ENCODE measurements at places on chromosomes 4 and X.

GRCh38 chrX:11053351-11053750, 57.8 kb upstream of the HCCS start:
- H3K27me3 ChIP-seq: peaks cover 4% of the 10 kb centered on the region
- no peaks in the 10 kb centered on the region for H3K36me3 ChIP-seq
- H3K27ac ChIP-seq: no peak overlapping the region
- H3K4me1 ChIP-seq: no peaks in the 10 kb centered on the region

DNA sequence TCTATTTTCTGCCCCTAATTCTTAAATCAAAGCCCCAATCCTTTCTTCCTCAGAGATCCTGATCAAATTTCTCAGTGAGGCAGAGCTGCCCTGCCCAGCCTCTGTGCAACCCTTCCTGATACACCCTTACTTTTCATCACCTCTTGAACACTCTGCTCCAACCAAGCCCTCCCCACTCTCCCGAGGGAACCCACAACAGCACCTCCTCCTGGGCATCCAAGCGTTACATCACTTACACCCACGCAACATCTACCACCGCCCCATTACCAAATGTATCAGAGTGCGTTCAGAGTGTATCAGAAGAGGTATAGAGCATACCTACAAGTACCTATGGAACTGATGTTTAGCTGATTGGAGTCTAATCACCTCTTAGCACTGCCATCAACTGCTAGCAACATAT, 186.5 kb downstream of the RAP1GDS1 start:
- peaks cover 4% of the 10 kb centered on the region for H3K36me3 ChIP-seq
- peak overlapping the region; percentile 76 for H3K4me3 ChIP-seq
- H3K4me1 ChIP-seq: peaks cover 36% of the 10 kb centered on the region
- H3K27me3 ChIP-seq: no peaks in the 10 kb centered on the region
- no peak for DNase-seq

GRCh38 chr4:121011780-121012340, 60.5 kb downstream of the NDNF start:
- no peak for DNase-seq
- H3K4me1 ChIP-seq: peaks cover 23% of the 10 kb centered on the region
- H3K4me3 ChIP-seq: no peak overlapping the region
- H3K27ac ChIP-seq: no peak overlapping the region

DNA sequence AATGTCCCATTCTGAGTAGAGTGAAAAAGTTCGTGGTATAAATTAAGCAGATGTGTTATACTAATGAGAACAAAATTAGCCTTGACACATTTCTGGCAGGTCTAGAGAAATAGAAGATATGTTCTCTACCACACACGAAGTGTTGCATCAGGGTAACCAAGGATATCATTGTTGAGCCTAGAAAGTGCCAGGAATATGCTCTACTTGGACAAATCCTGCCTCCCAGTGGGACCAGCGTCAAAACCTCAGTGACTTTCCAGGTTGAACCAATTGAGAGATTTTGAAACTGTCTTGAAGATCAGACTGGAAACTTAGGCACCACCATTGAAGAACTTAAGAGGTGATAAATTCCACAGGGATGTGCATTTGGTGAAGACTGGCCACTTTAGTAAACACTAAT, 115.9 kb downstream of the HPGD start:
- no peak overlapping the region for H3K27ac ChIP-seq
- no peaks in the 10 kb centered on the region for H3K36me3 ChIP-seq
- DNase-seq: no peak

- DNase-seq: no peak
- H3K27me3 ChIP-seq: no peaks in the 10 kb centered on the region
- no peaks in the 10 kb centered on the region for H3K4me1 ChIP-seq
- H3K27ac ChIP-seq: no peak overlapping the region
- peaks cover 2% of the 10 kb centered on the region for H3K36me3 ChIP-seq
Observed at GRCh38 chr4:178823673-178824295, 1381.5 kb upstream of the AGA start.

- H3K4me1 ChIP-seq: peaks cover 9% of the 10 kb centered on the region
- no peak overlapping the region for H3K27ac ChIP-seq
- no peaks in the 10 kb centered on the region for H3K36me3 ChIP-seq
- no peak overlapping the region for H3K4me3 ChIP-seq
- H3K27me3 ChIP-seq: no peaks in the 10 kb centered on the region
Observed at GRCh38 chr4:73603271-73603710, 16.9 kb downstream of the RASSF6 start.

GRCh38 chrX:57155171-57155570, 18.0 kb upstream of the SPIN2A start:
- peaks cover 4% of the 10 kb centered on the region for H3K4me1 ChIP-seq
- H3K36me3 ChIP-seq: peaks cover 16% of the 10 kb centered on the region
- H3K27ac ChIP-seq: no peak overlapping the region
- H3K4me3 ChIP-seq: no peak overlapping the region
- DNase-seq: no peak

- no peaks in the 10 kb centered on the region for H3K4me1 ChIP-seq
- H3K4me3 ChIP-seq: no peak overlapping the region
- no peak for DNase-seq
- H3K27me3 ChIP-seq: no peaks in the 10 kb centered on the region
- H3K27ac ChIP-seq: no peak overlapping the region
- H3K36me3 ChIP-seq: peaks cover 5% of the 10 kb centered on the region
Observed at GRCh38 chrX:2184089-2184488, 316.7 kb downstream of the DHRSX start.

GRCh38 chr4:121150486-121150885, 13.6 kb downstream of the TNIP3 start:
- DNase-seq: peak; percentile 15
- peaks cover 6% of the 10 kb centered on the region for H3K27me3 ChIP-seq
- no peak overlapping the region for H3K4me3 ChIP-seq
- peaks cover 66% of the 10 kb centered on the region for H3K4me1 ChIP-seq
- H3K27ac ChIP-seq: peak overlapping the region; percentile 17

GRCh38 chr4:89708903-89709421, 128.0 kb downstream of the SNCA start:
- H3K4me1 ChIP-seq: no peaks in the 10 kb centered on the region
- H3K4me3 ChIP-seq: no peak overlapping the region
